Fibroblast of skin of abdomen (primary cell): ENCODE measurements at places on chromosomes 16 and 17.

GRCh38 chr16:70803319-70803718, 2.4 kb upstream of the VAC14 start:
- DNase-seq, result peak; percentile 24

DNA sequence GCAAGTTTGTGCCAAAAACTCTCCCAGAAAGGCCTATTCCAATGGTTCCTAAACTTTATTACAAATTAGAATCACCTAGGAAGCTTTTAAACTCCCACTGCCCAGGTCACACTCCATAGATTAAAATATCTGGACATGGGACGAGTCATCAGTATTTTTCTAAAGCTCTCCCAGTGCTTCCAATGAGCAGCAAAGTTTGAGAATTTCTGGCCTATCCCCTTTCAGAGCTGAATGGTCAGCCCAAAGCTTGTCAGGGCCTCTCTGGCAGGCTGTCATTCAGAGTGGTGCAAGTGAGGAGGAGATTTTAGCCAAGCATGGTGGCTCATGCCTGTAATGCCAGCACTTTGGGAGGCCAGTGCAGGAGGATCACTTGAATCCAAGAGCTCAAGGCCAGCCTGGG, 2.4 kb downstream of the BCL6B start:
- DNase-seq, result no peak

GRCh38 chr16:79648826-79649225, 48.3 kb upstream of the MAF start:
- DNase-seq, result peak; percentile 18

DNA sequence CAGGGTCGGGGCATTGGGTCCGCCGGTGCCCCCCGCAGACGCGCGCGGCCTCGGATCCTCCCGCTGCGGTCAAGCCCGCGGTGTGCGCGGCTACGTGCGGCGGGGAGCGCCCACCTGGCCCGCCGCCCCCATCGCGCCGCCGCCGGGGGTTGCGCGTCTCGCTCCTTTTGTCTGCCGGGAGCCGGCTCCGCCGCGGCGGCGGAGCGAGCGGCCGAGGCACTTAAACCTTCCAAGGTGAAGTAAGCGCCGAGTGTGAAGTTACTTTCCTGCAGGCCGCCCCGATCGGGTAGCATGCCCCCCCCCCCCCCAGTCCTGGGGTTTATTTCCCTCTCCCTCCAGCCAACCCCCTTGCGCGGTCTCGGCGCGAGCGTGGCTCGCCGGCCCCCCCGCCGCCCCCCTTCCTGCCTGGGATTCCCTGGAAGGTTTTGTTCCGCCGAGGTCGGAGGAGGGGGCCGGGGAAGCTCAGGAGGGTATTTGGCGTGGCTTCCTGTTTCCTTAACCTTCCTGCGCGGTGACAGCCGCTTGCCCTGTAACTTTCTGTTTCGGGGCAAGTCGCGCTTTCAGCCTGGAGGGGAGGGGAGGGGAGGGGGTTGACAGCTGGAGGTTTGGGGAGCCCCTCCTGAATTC, 56.6 kb upstream of the GSE1 start:
- peak; percentile 38 for DNase-seq

DNA sequence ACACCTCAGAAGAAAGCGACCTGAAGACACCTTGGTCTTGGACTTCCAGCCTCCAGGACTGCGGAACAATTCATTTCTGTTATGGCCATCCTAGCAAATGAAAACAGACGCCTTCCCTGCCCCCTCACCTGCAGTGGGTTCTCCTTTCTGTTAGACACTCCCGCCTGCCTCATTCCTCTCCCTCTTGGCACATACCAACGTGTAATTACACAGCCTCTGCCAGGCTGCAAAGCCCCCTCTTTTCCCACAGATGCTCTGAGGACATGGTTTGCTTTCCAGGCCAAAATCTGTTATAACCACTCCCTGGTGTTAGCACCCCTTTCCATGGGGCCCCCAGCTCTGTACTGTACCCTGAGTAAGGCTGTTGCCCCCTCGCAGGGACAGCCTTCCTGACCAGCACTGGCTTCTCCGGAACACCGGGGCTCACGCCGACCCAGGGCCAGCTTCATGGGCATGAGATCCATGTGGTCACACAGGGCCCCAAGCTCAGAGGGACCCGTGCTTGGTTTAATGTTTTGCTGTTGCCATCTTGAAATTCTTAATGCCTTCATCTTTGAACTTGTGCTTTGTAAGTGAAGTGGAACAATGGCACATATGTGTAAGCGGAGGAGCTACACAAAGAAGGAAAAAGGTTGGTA, 64.1 kb downstream of the SDK2 start:
- DNase-seq, result no peak

- DNase-seq, result no peak
Observed at GRCh38 chr17:78249074-78249817, 17.8 kb downstream of the TMEM235 start.
